ENCODE measurements at places on chromosomes 7 and 10.

- DNase-seq: no peak
These were observed 273.4 kb downstream of the PRPF18 start for GRCh38 chr10:13859979-13860654.

DNA sequence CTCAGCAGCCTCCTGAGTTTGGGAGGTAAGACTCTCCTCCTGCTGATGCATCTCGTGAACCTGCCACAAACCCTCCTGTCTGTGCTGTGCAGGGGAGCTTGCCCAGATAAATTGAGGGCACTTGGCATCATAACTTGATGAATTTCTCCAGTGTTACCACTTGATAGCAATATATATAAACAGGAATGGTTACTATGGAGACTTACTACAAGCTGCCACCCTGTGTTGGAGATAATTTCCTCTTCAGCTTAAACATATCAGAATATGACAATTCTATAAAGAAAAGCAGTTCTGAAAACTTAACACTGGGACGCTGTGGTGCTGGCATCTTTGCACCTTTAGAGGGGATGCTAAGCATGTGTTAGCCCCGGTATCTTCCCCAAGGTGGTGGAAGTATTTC lies 14.9 kb downstream of the PFKFB3 start:
- no peak for DNase-seq

DNA sequence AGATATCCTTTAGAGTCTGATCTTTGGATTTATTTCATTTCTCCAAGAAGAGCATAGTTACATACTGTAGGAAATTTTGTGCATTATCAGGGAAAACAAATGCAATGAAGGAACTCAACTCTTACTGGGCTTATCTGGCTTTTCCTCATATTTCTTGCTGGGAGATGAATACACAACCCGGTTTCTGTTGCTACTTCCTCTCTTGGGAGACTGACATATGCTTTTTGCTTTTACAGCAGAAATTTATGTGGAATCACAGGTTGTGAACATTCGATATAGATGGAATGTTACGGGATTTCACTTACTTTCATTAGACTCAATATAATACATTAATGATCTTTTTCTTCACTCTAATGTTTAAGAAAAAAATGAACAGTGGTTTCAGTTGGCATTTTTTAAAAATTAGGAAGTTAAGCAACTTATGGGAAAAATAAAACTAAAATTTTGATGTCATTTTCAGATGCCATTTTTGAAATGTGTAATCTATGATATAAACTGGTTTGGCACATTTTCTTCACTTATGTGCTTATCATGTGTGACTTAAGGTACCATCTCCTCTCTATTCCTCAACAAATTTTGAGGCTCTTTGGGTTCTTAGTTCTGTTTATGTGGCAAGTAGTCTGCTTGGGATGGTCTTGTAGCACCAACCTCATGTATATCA lies 7.1 kb downstream of the SND1 start:
- DNase-seq: no peak

GRCh38 chr10:124627866-124628675 lies 116.1 kb downstream of the FAM53B start:
- DNase-seq: no peak

GRCh38 chr7:91628742-91629141 lies 251.8 kb downstream of the MTERF1 start:
- DNase-seq: no peak

DNA sequence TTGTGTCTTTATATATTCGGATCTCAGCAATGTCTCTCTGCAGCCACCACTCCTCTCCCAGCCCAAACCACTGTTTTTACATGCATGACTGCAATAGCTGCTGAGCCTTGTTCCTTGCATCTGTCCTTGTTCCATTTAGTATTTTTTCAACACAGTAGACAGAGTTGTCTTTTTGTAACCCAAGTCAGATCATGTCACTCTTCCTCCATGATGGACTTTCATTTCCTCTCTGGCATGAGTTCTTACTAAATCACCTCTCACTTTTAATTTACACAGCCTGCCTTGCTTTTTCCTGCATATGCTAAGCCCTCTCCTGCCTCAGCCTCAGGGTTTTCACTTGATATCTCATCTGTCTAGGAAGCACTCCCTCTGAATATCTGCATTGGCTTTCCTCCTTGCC lies 353.2 kb downstream of the HGF start:
- DNase-seq: no peak

DNA sequence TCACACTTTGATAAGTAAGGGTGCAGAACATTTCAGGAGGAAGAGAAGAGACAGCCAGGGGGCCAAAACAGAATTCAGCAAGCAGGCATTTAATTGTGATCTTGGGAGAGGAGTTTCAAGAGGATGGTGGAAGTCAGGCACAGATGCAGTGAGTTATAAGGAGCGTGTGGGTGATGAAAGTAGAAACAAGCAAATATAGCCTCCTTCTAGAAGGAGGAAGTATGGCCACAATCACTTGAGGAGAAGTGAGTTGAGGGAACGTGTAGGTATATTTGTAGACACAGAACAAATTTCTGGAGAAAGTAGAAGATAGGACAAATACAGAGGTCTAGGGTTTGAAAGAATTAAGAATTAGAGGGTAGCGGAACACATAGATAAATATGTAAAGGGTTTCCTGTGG lies 165.8 kb downstream of the CACNB2 start:
- DNase-seq: no peak

- DNase-seq: no peak
These were observed 845.0 kb downstream of the CNTNAP2 start for GRCh38 chr7:146961617-146962016.

- no peak for DNase-seq
These were observed 31.6 kb downstream of the SLC16A12 start for GRCh38 chr10:89503652-89504370.

DNA sequence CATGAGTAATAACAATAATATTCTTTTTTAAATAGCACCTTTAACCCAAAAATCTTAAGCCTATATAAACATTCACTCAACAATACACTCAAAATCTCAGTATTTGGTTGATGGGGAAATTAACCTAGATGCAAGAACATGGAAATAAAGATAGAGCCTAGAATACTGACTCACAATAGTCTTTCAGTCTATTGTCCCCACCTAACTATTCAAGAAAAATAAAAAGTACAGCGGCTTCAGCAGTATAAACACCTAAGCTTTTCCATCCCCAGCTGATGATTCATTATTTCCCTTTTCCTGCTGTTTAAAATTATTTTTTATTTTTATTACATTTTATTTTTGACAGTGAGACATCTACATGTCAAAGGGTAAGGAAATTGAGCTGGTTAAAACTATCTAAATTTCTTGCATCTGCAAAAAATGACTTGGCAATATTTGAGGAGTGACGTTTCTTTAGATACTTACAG lies 201.4 kb downstream of the FZD1 start:
- no peak for DNase-seq

DNA sequence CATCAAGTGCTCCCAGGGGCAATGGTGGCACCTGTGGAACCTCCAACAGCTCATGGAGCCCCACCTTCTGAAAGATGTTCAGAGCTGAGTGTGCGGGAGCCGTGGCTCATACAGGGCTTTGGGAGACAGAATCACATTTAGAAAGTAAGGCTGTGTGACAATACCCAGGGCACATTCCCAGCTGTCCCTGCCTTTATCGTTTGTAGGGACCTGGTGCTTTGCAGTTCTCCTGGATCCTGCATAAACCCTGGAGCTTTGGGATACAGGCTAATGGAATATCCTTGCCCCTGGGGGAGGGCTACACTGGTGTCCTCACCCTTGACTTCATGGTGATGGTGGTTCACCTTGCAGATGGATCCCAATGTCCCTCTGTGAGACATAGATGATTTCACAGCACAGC lies 134.8 kb upstream of the LAMB4 start:
- DNase-seq: no peak

- no peak for DNase-seq
These were observed 46.3 kb downstream of the VPS41 start for GRCh38 chr7:38862666-38863065.

GRCh38 chr7:621572-622285 lies 102.1 kb upstream of the PDGFA start:
- no peak for DNase-seq

DNA sequence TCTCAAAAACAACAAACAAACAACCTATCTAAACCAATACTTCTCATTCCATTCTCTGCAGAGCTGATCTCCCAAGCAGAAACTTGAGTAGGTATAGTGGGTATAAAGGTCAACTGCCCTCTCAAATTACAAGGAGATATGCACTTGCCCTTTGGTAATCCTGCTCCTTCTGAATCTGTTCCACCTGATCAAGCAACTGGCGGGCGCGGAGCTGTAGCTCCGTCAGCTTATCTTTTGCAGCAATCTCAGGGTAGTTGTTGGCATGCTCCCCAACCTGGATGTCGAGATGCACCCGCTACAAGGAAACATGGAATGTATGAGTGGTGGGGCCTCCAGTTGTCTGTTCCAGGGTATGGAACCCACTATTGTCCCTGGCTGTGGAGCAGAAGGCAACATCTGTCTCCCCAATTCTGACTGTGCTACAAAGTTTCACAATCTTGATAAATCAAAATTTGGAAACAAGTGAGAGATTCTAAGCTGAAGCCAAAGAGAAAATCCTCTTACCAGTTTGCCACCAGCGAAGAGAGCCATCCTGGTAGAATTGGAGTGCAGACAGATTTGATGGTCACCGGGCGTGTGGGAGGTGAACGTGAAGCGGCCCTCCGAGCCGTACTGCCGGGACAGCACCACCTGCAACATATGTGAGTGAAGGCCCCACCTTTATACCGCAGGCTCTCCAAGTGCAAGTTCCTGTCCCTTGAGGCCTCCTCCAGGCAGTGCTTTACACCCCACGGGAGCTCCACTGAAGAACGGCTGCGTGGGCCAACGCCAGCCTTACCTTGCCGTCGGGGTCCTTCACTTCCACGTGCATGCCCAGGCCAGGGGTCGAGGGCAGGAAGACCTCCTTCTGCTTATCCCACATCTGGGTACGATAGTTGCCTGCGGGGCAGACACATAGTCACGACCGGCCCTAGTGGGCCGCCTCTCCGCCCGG lies 819 bp downstream of the TMED4 start:
- no peak for DNase-seq

- DNase-seq: peak; percentile 14
These were observed 6.8 kb downstream of the LDB1 start for GRCh38 chr10:102113261-102113955.

DNA sequence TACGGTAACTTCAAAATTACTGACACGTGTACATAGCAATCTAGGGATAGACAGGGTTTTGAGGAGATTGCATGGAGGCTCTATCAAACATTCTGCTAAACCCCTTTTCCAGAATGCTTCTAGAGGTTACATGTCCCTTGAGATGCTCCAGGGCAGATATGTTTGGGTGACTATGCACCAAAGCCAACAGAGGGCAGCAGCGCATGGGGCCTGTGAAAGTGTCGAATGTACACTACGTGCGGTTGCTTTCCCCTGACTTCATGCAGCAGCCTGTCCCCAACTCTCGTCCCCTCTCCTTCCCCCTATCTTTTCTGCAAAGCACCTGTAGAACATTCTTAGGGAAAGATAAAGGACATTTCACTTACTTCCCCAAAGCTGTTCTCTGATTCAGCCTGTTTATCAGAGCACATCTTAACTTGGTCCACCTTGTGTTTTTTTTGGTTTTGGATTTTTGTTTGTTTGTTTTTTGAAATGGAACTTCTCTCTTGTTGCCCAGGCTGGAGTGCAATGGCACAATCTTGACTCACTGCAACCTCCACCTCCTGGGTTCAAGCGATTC lies 90.2 kb downstream of the UBE3C start:
- no peak for DNase-seq

- no peak for DNase-seq
These were observed 483.1 kb upstream of the NRP1 start for GRCh38 chr10:33817605-33818004.

- DNase-seq: no peak
These were observed 5.8 kb downstream of the RASGEF1A start for GRCh38 chr10:43260911-43261577.

GRCh38 chr10:5659702-5660528 lies 6.5 kb downstream of the ASB13 start:
- DNase-seq: peak; percentile 22

DNA sequence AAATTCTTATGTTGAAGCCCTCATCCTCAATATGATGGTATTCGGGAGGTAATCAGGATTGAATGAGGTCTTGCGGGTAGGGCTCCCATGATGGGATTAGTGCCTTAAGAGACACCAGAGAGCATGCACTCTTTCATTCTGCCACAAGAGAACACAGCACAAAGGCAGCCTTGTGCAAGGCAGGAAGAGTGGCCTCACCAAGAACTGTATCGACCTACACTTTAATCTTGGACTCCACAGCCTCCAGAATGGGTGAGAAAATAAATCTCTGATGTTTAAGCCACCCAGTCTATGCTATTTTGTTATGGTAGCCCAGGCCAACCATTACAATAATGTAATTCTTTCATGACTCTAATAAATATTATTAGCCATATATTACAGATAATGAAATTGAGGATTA lies 8.4 kb downstream of the SEM1 start:
- no peak for DNase-seq

DNA sequence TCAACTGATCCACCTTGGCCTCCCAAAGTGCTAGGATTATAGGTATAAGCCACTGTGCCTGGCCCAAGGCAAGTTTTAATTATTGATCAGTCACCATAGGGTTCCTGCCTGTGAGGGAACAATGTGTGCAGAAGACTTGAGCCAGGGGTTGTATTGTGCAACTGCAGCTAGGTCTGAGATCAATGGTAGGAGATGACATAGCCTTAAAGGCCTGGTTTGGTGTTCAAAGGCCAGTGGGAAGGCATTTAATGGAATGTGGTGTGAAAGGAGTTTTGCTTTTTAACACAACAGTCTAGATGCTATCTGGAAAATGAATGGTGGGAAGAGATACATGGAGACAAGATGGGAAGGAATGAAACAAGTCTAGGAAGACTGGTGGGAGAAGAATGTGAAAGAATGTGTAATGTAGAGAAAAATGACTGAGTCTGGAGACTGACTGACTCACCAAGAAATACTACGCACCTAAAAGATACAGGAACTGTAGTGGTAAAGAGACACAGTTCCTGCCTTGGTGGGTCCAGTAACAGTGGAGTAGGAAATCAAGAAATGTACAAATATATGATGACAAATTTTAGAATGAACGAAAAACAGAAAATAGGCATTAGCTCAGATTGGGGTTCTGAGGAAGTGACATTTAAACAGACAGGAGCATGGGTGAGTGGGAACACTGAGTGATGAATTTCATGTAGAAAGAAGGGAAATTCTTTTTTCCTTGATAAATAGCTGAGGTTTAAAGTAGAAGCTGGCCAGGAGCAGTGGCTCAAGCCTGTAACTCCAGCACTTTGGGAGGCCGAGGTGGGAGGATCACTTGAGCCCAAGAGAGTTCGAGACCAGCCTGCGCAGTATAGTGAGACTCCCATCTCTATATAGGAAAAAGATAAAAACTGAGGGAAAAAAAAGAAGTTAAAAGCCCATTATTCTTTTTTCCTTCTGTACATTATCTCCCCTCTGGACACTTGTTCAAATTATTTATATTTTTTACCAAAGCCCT lies 9.4 kb downstream of the HNRNPF start:
- no peak for DNase-seq

DNA sequence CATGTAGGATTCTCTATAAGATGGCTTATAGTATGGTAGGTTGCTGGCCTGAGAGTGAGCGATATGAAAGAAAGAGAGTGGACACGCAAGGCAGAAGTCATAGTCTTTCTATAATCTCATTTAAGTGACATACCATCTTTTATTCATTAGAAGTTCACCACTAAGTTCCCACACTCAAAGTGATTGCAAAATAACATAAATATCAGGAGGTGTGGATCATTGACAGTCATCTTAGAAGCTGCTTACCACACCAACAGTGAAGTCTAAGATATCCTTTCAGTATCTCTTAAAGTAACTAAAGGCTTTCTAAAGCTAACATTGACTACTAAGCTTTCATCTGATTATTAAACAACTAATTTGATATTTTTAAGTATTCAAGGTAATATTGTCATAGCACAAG lies 36.9 kb upstream of the GNAI1 start:
- no peak for DNase-seq

Measured in KG1 (cell line).